ENCODE measurements at places on chromosomes 6 and 20.

DNA sequence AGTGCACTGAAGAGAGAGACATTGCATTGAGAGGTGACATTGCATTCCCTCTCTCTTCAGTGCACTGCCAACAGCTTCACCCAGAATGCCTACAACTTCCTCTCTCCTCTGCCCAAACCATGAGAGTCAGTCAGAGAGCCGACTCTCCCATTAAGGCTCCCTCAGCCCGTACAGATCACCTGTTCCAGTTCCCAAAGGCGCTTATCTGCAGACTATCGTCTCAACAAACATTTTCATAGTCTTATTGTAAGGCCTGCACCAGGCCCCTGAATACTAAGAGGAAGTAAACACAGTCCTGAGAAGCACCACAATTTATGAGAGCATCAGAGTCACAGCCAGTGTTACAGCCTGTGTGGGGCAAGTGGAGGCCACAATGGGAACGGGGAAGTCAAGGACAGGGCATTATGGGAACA lies 53.7 kb downstream of the GFOD1 start:
- no peak for DNase-seq

DNA sequence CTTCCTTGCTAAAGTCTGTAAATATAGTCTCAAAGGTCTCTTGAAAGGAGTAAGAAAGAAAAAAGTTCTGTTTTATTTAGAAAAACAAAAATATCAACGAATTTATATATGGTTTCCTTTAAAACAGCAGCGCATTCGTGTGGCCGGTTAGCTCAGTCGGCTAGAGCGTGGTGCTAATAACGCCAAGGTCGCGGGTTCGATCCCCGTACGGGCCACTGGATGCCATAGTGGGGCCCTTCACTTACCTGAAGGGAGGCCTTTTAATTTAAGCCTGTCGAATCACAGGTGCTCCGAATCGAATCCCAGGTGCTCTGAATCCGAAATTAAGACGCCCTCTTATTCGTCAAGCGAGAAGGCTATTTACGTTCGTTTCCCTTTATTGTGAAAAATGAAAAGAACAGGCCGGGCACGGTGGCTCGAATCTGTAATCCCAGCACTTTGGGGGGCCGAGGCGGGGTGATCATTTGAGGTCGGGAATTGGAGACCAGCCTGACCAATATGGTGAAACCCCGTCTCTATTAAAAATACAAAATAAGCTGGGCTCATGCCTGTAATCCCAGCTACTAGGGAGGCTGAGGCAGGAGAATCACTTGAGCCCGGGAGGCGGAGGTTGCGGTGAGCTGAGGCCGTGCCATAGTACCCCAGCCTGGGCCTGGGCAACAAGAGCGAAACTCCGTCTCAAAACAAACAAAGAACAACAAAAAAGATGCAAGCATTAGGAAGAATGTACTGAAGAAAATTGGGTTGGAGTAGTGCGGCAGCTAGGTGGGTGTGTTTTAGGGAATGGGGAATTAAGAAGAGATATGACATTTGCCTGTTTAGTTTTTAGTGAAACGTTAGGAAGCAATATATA lies 195.8 kb upstream of the ZNF184 start:
- no peak for DNase-seq

DNA sequence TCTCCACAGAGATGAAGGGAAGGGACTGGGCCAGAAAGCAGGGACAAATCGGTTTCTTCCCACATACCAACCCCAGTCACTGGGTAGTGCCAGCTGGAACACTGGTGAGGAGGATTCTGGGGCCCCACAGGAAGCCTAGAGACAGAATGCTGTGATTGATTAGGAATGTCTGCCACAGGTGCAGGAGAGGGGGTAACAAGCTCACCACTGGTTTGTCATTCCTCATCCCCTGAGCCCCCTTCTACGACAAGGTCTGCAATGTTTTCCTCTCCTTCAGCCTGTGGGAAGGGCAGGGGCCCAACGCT lies 89.8 kb downstream of the PREX1 start:
- DNase-seq: no peak

DNA sequence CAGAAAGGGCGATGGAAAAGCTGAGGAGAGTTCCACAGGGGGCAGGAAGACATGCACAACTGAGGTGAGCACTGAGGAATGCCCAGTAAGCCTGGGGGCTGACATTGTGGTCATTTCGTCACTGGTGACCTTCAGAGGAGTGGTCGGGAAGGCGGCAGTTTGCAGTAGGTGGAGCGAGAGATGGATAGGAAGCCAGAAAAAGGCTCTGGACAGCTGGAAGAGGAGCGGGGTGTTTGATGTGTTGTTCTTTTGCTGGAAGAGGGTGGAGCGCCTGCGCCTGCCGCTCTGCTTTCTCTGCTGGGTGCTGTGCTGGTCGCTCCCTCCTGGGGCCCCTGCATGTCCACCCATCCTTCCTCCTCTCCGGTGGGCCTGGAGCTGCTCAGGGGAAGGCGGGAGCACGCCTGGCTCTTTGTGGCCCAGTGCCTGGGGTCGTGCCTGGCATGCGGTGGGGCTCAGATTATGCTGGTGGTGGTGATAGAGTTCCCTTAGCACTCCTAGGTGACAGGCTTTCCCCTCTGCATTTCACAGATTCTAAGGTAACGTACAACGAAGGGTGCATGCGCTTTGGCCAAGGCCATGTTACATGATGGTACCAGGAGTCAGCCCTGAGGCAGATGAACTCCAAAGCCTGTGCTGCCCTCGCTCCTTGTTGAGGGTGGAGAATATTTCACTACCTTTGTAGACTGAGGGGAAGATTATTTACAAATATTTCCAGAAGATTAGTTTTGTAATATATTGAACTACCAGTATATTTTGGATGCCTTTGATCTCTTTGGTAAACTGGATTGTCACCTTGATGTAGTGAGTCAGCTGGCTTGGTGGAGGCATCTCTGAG lies 20.9 kb downstream of the ARID1B start:
- DNase-seq: no peak

DNA sequence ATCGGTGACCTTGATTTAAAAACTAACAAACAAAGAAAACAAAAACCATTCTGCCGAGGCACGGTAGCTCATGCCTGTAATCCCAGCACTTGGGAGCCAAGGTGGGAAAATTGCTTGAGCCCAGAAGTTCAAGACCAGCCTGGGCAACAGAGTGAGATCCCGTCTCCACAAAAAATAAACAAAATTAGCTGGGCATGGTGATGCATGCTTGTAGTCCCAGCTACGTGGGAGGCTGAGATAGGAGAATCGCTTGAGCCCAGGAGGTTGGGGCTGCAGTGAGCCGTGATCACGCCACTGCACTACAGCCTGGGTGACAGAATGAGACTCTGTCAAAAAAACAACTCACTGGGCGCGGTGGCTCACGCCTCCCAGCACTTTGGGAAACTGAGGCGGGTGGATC lies 48.2 kb upstream of the TFAP2A start:
- DNase-seq: peak; percentile 7

- no peak for DNase-seq
These were observed 233.9 kb upstream of the SYNDIG1 start for GRCh38 chr20:24235296-24236175.

- peak; percentile 8 for DNase-seq
These were observed 201.3 kb upstream of the DTNBP1 start for GRCh38 chr6:15864038-15864707.

GRCh38 chr6:101613556-101613955 lies 220.0 kb downstream of the GRIK2 start:
- no peak for DNase-seq

DNA sequence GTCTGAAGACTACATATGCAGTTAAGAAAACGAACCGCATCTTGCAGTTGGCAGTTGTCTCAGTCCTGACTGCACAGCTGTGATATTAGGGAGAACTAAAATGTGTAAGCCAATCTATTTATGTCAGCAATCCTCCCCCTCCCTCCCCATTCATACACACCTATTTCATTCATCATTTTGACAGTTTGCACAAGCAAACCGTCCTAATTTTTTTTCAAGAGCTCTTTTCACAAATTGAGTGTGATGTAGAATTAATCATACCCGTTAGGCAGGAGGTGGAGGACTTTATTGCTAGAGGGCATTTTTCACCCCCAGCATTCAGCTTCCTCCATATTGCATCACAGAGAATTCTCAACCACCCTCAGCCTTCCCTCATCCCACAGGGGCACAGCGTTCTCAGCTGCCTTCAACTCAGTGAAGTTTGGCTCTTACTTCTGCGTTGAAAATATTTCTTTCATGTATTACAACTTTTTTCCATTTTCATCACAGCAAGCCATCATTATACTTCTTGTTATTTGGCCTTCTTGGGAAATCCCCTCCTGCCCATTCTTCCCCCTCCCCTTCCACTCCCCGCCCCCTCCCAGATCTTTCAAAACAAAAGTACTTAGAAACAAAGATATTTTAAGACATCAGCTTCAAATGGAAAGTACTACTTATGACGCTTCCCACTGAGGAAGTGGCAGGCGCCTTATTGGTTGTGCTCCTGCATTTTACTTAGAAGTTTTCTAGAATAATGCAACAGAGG lies 37.5 kb downstream of the NOX3 start:
- DNase-seq: peak; percentile 3

DNA sequence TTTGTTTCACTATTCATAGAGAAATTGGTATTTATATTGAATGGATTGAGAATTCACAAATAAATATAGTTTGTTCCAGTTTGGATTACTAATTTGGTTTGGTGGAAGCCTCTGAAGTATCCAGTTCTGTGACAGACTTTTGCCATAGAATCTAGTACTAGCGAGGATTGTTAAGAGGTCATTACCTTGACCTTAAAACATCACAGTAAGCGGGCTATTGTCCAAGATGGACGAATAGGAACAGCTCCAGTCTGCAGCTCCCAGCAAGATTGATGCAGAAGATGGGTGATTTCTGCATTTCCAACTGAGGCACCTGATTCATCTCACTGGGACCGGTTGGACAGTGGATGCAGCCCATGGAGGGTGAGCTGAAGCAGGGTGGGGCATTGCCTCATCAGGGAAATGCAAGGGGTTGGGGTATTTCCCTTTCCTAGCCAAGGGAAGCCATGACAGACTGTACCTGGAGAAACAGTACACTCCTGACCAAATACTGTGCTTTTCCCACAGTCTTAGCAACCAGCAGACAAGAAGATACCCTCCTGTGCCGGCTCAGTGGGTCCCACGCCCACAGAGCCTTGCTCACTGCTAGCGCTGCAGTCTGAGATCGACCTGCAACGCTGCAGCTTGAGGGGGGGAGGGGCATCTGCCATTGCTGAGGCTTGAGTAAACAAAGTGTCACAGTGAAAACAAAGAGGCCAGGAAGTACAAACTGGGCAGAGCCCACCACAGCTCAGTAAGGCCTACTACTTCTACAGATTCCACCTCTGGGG lies 66.4 kb upstream of the NEDD9 start:
- DNase-seq: peak; percentile 71

DNA sequence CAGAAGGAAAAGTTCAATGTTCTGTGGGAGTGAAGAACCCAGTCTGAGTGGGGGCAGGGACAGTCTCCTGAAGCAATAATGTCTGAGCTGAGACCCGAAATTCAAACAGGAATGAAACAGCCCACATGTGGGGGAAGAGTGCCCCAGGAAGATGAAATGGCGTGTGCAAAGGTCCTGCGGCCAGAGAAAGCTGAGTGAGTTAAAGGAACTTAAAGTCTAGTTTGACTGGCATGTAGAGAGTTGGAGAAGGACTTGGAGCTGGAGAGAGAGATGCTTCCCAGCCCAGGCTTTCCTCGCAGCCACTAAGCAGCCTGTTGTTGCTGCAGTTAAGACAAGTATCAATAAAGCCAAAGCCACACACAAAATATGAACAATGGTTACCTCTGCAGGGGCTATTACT lies 38.0 kb upstream of the MDGA1 start:
- no peak for DNase-seq

- DNase-seq: no peak
These were observed 39.1 kb upstream of the PAK5 start for GRCh38 chr20:9877932-9878495.

DNA sequence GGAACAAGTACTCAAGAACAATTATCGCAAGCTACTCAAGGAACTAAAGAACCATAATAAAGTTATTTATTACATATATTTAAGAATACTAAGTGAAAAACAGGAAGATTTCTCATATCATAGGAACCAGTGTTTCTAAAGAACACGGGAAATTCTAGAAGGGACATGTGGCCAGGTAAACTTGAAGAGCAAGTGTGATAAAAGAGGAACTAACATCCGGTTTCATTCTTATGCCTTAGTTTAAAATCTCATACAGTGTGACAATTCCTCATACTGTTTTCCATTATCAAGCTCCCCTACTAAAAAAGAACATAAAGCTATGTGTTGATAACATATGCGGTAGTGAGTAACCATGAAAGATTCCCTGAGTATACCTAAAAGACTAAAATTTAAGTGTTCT lies 163.5 kb upstream of the SHLD1 start:
- no peak for DNase-seq

DNA sequence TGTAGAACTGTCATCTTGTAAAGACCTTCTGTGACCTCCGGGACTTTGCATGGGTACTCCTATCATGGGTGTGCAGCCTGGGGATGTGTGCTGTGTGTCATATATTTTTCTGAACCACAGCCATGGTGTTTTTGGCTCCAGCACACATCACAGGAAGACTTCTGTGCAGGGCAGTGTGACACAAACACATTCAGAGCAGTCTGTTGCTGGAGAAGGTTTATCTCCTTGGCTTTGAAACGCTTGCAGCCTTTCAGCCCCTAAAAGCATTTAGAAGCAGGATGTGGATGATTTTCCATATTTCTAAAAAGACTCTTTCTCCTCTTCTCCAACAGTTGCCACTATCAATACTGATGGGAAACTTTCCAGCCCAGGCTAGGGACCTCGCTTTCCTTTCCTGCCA lies 221.6 kb upstream of the FOXA2 start:
- no peak for DNase-seq

- peak; percentile 20 for DNase-seq
These were observed 63.4 kb downstream of the RREB1 start for GRCh38 chr6:7171119-7171518.

DNA sequence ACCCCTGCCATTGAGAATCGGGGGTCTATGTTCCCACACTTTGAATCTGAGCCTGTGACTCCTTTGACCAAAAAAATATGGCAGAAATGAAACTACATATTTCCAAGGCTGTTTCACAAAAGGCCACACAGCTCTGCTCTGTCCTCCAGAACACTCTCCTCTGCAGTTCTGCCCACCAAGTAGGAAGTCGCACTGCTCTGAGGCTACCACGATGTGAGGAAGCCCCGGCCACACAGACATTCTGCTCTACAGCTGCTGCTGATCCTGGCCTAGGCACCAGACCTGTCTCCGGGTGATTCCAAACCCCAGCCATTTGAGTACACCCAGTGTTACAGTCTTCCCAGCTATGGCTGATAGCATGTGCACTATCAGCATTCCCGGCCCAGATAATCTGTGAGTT lies 85.1 kb downstream of the LYRM4 start:
- no peak for DNase-seq

GRCh38 chr6:148263010-148263409 lies 79.6 kb upstream of the SASH1 start:
- DNase-seq: peak; percentile 75

DNA sequence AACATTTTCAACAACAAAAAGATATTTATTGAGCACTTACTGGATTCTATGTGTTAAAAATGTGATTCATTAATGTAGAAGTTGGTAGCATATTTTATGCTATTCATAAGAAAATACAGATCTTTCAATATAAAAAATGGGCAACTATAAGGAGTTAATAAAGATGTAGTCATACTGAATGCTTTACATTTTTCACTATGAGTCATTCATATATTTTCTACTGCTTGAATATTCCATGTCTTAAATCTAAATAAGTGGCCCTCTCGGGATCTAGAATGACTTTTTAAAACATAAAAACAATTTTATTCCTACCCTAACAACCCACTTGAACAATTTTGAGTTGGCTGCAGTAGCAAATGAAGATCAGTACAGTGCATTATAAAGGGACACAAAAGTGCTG lies 362.1 kb downstream of the PHF3 start:
- DNase-seq: no peak

Data from thyroid gland (tissue), 4 donors.